Adrenal gland (tissue), 19 donors: ENCODE measurements at places on chromosomes 1 and 21.

GRCh38 chr1:29575826-29576225 lies 339.5 kb downstream of the PTPRU start:
- no peak for DNase-seq

- no peak for DNase-seq
Measured at GRCh38 chr21:24899138-24899537, 708.1 kb downstream of the MRPL39 start.

DNA sequence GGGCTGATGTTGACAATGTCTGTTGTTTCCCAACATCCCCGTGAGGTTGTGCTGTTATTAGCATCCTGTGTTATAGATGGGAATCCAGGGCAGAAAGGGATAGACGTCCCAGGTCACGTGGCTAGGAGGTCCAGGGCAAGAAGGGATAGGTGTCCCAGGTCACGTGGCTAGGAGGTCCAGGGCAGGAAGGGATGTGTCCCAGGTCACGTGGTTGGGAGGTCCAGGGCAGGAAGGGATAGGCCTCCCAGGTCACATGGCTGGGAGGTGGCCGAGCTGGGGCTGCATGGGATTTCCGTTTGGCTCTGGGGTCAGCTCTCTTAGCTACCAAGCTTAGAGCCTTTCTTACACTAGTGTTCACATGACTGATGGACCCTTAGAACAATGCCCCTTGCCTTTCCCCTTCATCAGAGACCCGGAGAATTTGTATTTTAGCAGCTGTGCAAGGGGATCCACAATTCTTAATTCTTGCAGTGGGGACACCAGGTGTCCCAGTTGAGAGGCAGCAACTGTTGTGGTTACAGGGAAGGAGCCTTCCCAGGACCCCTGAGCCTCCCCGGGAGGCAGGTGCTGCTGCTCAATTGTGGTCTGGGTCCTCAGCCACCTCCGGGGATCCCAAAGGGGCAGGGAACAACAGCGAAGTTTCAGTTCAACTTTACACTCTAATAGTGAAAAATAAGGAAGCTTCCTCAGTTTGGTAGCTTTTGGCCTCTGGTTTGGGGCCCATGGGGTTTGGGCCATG lies 69.2 kb downstream of the UMODL1 start:
- no peak for DNase-seq

DNA sequence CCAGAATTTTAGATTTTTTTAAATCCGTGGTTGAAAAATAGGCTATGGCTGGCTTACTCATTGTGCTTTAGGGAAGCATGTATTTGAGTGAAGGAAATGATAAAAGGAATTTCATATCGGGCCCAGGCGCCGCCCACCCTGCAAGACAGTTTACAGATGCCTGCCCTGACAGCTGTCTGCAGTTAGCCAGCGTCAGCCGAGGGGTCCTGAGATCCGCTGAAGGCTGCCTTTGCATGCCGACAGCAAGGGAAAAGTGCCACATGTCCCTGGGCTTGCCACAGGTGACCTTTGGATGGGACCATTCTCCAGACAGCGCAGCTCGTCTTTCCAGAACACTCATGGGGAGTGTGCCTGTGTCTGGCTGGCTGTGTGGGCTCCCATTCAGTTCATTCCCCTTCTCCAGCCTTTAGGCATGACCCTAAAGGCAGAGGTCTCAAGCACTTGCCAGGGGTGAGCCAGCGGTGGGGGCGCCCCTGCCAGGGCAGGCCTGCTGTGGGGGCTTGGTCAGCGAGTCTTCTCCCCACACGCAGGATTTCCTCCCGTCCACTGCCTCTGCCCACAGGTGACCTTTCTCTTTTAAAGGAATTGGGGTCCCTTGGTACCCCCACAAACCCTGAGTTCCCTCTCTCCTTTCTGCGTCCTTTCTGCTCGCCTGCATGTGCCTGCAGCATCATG lies 46.1 kb upstream of the TRAPPC10 start:
- no peak for DNase-seq

- DNase-seq: no peak
Measured at GRCh38 chr1:106344494-106344893, 712.0 kb upstream of the PRMT6 start.

GRCh38 chr1:44693900-44694299 lies 19.4 kb downstream of the ARMH1 start:
- no peak for DNase-seq

DNA sequence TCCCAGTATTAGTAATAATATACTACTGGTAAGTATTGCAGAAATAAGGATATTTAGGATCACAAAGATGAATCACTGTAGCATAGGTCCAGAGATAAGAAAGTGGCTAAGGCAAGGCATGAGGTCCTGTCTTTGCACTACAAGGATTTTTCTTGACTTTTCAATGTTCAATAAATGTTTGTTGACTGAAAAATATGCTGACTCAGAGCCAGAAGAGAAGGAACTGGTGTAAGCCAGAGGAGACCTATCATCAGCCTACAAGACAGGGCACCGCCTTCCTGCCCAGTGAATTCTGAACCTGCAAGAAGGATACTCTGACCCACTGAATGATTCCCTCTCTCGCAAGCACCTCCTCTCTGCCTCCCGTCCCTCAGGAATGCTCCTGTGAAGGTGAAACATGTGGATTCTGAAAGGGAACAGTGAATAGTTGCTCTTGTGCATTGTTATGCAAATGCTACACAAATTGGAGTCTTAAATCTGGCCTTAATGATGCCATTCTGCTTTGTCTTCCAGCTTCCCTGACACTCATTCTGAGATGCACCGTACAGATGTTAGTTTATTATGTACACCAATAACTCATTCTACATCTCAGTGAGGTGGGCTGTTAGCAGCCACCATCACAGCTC lies 540.0 kb downstream of the OMA1 start:
- DNase-seq: no peak

- no peak for DNase-seq
Measured at GRCh38 chr1:42767510-42768000, 506 bp downstream of the C1orf50 start.

DNA sequence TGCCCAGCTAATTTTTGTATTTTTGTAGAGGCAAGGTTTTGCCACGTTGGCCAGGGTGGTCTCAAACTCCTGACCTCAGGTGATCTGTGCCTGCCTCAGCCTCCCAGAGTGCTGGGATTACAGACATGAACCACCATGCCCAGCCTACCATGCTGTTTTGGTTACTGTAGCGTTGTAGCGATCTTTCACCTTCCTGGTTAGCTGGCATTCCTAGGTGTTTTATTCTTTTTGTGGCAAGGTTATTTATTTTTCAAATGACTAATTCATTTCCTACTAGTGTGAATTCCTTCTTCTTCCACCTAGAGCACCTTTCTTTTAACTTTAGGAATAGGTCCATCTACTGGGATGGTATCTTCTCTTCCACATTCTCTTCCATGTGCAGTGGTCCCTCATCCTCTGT lies 29.3 kb downstream of the TMEM200B start:
- DNase-seq: no peak

DNA sequence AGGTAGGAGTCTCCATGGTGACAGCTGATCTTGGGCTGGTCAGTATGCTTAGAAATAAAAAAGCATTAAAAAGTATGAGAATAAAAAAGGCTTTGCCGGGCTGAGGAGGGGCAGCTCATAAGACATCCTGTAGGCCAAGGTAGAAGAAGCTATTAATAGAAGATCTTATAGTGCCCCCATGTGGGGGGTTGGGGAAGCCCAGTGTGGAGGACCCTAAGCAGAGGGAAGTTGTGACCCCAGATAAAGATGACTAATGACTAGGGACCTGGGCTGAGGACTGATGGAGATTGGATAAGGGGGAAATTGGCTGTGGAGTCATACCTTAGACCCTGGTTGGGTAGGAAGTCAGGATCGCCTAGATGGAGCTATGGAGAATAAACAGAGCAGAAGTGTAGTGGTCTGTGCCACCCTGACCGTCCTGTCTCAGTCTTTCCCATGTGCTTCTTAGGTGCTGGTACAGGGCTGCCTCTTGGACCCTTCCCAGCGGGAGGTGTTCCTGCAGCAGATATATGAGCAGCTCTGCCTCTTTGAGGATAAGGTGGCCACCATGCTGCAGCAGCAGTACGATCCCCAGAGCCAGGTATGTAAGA lies 25.0 kb downstream of the SZT2 start:
- DNase-seq: peak; percentile 49

GRCh38 chr1:62311473-62311943 lies 7.7 kb downstream of the KANK4 start:
- no peak for DNase-seq

- DNase-seq: no peak
Measured at GRCh38 chr1:101185421-101185820, 51.4 kb upstream of the S1PR1 start.

DNA sequence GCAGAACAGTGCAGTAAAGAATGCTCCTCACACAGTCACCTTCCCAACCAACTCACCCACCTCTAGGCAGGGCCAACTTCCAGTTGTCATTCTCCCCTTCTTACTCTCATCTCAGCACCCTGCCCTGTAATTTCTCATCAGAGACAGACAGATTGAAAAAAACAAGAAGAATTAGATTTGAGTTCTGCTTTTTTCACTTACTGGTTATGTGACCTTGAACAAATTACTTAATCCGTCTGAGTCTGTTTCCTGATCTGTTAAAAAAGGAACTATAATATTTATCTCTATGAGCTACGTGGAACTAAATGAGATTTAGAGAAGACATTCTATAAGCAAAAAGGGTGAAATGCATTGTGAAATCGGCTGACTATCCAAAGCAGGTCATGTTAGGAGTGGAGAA lies 330.3 kb downstream of the ZNF326 start:
- DNase-seq: no peak

DNA sequence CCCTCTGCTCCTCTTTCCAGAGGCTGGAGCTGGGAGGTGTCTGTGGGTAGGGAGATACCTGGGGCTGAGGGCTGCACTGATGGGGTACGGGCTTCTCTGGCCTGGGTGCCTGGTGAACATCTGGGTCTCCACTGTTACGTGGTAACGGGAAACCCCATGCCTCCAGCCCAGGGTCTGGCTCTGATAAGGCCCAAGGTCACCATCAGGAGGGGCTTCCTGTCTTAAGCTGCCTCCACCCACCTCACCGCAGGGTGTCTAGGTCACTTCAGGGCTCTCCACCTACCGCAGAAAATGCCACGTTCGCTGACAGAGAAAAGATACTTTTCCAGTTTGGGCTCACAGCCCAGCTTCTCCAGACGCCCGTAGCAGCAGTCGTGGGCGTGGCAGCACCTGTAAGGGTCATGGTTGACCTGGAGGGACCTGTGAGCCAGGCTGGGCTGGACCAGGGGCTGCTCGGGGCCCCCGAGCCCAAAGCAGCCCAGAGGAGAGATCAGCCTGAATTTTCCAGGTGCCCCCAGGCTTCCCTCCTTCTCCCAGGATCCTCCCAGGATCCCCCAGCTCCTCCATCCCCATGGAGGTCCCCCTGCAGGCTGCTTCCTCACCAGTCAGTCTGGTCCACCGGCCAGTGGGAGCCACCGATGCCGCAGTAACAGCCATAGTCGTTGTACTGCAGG lies 1.3 kb downstream of the PLA2G2E start:
- no peak for DNase-seq

DNA sequence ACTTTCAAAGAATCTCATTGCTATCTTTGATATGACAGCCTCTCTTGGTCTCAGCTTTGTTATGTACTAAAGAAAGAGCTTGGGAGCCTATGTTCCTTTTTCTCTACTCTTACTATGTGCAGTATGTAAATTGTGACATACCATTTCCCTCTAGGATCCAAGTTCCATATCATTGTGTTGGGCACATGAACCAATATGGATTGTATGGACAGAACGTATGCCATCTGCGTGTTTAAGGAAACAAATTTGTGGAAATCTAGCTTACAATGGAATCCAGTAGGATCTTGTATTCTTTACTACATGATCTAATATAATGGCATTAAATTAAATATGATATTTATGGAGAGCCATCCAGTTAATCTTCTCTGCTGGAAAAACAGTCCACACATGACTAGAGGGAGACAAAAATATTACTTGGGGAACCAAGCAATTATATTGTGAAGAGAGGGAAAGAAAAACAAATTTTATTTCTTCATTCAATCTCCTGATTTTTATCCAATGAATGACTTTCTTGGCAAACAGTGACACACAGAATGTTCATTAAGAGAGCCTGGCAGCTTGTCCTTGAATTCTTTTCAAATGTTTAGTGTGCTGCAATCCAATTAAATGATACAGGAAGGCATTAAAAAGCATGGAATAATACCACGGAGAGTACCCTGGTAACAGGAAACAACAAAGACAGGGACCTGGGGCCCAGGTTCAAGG lies 106.5 kb upstream of the DAB1 start:
- no peak for DNase-seq
